Osteoblast (primary cell): ENCODE measurements at places on chromosomes 4 and X. TPM values are rescaled to one million over a fixed set of nuclear protein-coding genes. Genes with fewer than 3 reads are reported as not detected.

GRCh38 chrX:111483135-111483534 is 28.3 kb upstream of the SERTM2 start:
- no peak for DNase-seq

DNA sequence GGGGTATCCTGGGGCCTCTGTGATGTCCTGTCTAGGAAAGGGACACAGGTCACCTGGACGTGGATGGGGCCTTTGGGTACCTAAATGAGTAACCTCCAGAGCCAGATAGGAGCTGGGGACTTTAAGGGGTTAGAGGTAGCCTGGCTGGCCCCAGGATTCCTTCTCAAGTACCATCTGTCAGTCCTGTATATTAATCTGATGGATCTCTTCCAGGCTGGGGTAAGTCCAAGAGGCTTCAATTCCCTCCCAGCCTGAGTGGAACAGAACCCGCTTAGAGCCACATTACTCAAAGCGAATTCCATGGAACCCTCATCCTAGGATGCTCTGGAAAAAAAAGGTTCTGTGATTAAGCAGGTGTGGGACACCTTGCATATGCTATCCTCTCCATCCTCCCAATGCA is 24.8 kb upstream of the MAP3K15 start:
- no peak for DNase-seq

- DNase-seq, result no peak
Measured at GRCh38 chr4:112029771-112030171, 115.5 kb upstream of the FAM241A start.

- DNase-seq, result no peak
Measured at GRCh38 chr4:57926311-57926710, 816.1 kb upstream of the IGFBP7 start.

- no peak for DNase-seq
Measured at GRCh38 chrX:38699696-38700095, 101.6 kb upstream of the MID1IP1 start.

The OPRPN gene
- not detected in 2 replicates for total RNA-seq
